Neuronal stem cell (in vitro differentiated cells): ENCODE measurements at places on chromosomes 7 and 10.
A peak's percentile ranks its signal among the peaks of the same experiment; 100 is the strongest.

GRCh38 chr10:102120991-102121738 is 997 bp upstream of the LDB1 start:
- DNase-seq, result peak; percentile 77
- peaks cover 39% of the 10 kb centered on the region for H3K4me1 ChIP-seq
- H3K4me3 ChIP-seq, result peak overlapping the region; percentile 86
- no peaks in the 10 kb centered on the region for H3K27me3 ChIP-seq
- H3K27ac ChIP-seq, result peak overlapping the region; percentile 98
- H3K36me3 ChIP-seq, result no peaks in the 10 kb centered on the region

GRCh38 chr10:30782537-30783461 is 153.2 kb upstream of the LYZL2 start:
- H3K27me3 ChIP-seq, result no peaks in the 10 kb centered on the region
- H3K4me1 ChIP-seq, result peaks cover 13% of the 10 kb centered on the region
- no peak for DNase-seq
- H3K27ac ChIP-seq, result no peak overlapping the region

GRCh38 chr10:36254199-36254598 is 612.1 kb upstream of the FZD8 start:
- no peak overlapping the region for H3K4me3 ChIP-seq
- no peak overlapping the region for H3K27ac ChIP-seq
- DNase-seq, result no peak
- no peaks in the 10 kb centered on the region for H3K36me3 ChIP-seq

DNA sequence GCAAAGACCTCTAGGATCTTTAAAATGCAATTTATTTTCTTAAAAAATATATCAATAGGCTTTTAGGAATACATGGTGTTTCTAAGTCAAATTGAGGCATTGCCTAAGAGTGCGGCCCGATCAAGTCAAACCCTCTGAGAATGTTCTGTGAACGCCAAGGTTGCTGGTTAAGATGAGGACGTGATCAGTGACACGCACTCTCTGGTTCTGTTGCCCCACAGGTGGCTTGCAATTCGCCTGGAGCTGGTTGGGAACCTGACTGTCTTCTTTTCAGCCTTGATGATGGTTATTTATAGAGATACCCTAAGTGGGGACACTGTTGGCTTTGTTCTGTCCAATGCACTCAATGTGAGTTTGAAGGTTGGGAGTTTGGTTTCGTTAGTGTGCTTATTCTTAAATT is 59.3 kb downstream of the ABCC2 start:
- no peak for DNase-seq
- no peaks in the 10 kb centered on the region for H3K36me3 ChIP-seq
- no peak overlapping the region for H3K4me3 ChIP-seq
- peaks cover 3% of the 10 kb centered on the region for H3K4me1 ChIP-seq
- H3K27ac ChIP-seq, result no peak overlapping the region

GRCh38 chr10:60293581-60294175 is 96.0 kb downstream of the ANK3 start:
- no peaks in the 10 kb centered on the region for H3K36me3 ChIP-seq
- H3K27me3 ChIP-seq, result no peaks in the 10 kb centered on the region
- no peak for DNase-seq
- peaks cover 3% of the 10 kb centered on the region for H3K4me1 ChIP-seq

- no peak overlapping the region for H3K4me3 ChIP-seq
- no peak for DNase-seq
- H3K4me1 ChIP-seq, result no peaks in the 10 kb centered on the region
- H3K36me3 ChIP-seq, result no peaks in the 10 kb centered on the region
- no peaks in the 10 kb centered on the region for H3K27me3 ChIP-seq
- no peak overlapping the region for H3K27ac ChIP-seq
Observed at GRCh38 chr10:66684581-66684980, 241.3 kb upstream of the LRRTM3 start.

- H3K4me3 ChIP-seq, result no peak overlapping the region
- DNase-seq, result no peak
- peaks cover 9% of the 10 kb centered on the region for H3K4me1 ChIP-seq
- H3K27ac ChIP-seq, result no peak overlapping the region
- H3K36me3 ChIP-seq, result no peaks in the 10 kb centered on the region
Observed at GRCh38 chr10:69104994-69105790, 17.3 kb downstream of the SRGN start.

- no peak overlapping the region for H3K4me3 ChIP-seq
- no peaks in the 10 kb centered on the region for H3K36me3 ChIP-seq
- H3K27me3 ChIP-seq, result peaks cover 41% of the 10 kb centered on the region
- no peak for DNase-seq
Observed at GRCh38 chr7:128152721-128153120, 88.4 kb upstream of the LEP start.

DNA sequence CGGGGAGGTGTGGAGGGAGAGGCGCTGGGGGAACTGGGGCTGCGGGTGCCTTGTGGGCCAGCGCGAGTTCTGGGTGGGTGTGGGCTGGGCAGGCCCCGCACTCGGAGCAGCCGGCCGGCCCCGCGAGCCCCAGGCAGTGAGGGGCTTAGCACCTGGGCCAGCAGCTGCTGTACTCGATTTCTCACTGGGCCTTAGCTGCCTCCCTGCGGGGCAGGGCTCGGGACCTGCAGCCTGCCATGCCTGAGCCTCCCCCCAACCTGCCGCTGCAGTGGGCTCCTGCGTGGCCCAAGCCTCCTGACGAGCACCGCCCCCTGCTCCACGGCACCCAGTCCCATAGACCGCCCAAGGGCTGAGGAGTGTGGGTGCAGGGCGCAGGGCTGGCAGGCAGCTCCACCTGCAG is 116.3 kb downstream of the CFTR start:
- no peak for DNase-seq
- H3K27ac ChIP-seq, result no peak overlapping the region
- peaks cover 3% of the 10 kb centered on the region for H3K4me1 ChIP-seq
- no peaks in the 10 kb centered on the region for H3K36me3 ChIP-seq
- H3K4me3 ChIP-seq, result no peak overlapping the region

- no peak overlapping the region for H3K27ac ChIP-seq
- no peak overlapping the region for H3K4me3 ChIP-seq
- H3K27me3 ChIP-seq, result peaks cover 10% of the 10 kb centered on the region
- no peaks in the 10 kb centered on the region for H3K36me3 ChIP-seq
- peaks cover under 1% of the 10 kb centered on the region for H3K4me1 ChIP-seq
Observed at GRCh38 chr10:97505152-97505551, 6.4 kb downstream of the UBTD1 start.

- no peak overlapping the region for H3K27ac ChIP-seq
- no peak for DNase-seq
- no peaks in the 10 kb centered on the region for H3K36me3 ChIP-seq
- H3K4me1 ChIP-seq, result peaks cover 5% of the 10 kb centered on the region
- no peaks in the 10 kb centered on the region for H3K27me3 ChIP-seq
Observed at GRCh38 chr10:71766717-71767419, 6.5 kb downstream of the VSIR start.

DNA sequence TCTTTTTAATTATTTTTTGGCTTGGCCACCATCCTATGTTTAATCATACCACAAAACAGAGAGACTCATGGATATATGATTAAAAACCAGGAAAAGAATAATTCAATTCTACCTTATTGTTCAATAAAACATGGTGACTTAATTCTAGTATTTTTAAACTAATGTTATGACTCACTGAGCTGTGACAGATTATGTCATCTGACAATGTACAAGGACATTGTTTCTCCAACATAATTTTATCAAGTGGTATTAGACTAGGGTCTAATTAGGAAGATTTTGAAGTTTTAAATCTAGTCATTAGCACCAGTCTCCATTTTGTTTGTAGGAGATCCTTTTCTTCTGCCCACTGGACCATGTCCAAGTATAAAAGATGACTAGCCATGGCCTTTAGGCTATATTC is 199.3 kb upstream of the MDFIC start:
- no peaks in the 10 kb centered on the region for H3K36me3 ChIP-seq
- DNase-seq, result no peak
- no peak overlapping the region for H3K27ac ChIP-seq

DNA sequence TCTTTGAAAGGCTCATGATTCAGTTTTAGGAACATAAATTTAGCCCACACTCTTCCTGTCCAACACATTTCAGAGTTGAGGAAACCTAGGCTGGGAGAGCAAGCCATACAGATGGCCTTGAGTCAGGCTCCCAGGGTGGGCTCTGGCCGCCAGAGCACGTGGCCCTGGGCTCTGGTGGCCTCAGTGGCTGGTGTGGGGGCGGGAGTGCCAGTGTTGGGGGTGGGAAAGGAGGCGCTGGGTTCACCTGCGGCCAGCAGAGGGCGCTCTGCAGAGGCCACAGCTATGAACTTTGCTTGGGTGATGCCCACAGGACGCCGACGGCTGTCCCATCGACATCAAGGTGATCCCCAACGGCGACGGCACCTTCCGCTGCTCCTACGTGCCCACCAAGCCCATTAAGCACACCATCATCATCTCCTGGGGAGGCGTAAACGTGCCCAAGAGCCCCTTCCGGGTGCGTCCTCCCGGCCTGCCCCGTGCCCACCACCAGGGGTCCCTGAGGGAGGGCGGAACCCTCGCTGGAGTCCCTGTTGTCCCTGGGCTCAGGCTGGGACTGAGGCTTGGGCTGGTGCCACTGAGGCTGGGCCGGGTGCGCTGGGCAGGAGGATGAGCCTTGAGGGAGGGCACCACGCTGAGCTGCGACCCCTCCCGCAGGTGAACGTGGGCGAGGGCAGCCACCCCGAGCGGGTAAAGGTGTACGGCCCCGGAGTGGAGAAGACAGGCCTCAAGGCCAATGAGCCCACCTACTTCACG is 11.9 kb downstream of the FLNC start:
- H3K27me3 ChIP-seq, result no peaks in the 10 kb centered on the region
- H3K4me1 ChIP-seq, result no peaks in the 10 kb centered on the region
- no peak overlapping the region for H3K27ac ChIP-seq
- H3K4me3 ChIP-seq, result peak overlapping the region; percentile 22
- peaks cover 86% of the 10 kb centered on the region for H3K36me3 ChIP-seq
- peak; percentile 36 for DNase-seq

DNA sequence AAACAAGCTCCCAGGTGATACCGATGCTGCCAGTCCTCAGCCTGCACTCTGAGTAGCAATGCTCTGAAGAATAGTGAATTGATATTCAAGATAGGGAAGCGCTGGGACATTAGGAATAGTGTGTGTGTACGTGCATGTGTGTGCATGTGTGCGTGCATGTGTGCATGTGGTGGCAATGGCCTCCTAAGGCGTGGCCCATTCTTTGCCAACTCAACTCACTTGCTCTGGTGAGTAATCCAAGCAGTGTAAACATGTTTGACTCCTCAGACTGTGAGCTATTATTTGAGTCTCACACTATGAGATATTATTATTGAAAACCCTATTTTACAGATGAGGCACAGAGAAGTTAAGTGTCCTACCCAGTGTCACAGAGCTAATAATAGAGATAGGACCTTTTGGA is 186.6 kb downstream of the RAB11FIP2 start:
- H3K4me3 ChIP-seq, result no peak overlapping the region
- H3K27ac ChIP-seq, result no peak overlapping the region
- no peaks in the 10 kb centered on the region for H3K4me1 ChIP-seq
- DNase-seq, result no peak
- no peaks in the 10 kb centered on the region for H3K36me3 ChIP-seq

- no peak overlapping the region for H3K27ac ChIP-seq
- no peak overlapping the region for H3K4me3 ChIP-seq
- H3K4me1 ChIP-seq, result peaks cover 19% of the 10 kb centered on the region
- DNase-seq, result no peak
- H3K36me3 ChIP-seq, result no peaks in the 10 kb centered on the region
Observed at GRCh38 chr10:24962995-24963394, 10.6 kb upstream of the PRTFDC1 start.

DNA sequence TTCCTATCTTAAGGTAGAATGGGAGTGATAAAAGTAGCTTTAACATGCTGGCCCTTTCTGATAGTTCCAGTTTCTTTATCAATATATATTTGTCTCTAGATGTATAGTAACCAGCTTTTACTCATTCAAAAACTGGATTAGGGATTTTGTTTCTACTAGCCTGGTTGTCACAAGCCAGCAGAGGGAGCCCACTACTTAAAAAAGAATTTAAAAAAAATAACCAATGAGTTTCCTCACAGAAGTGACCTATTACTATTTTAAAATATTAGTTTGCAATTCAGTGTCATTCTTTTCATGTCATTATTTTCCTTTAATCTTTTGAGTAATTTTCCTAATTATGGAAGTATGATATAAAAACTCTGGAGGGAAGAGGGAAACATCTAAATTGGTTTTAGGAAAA is 142.1 kb downstream of the PHTF2 start:
- peak; percentile 2 for DNase-seq
- no peak overlapping the region for H3K27ac ChIP-seq
- H3K4me1 ChIP-seq, result no peaks in the 10 kb centered on the region
- no peaks in the 10 kb centered on the region for H3K27me3 ChIP-seq
- H3K4me3 ChIP-seq, result no peak overlapping the region
- H3K36me3 ChIP-seq, result peaks cover 21% of the 10 kb centered on the region

GRCh38 chr10:122054048-122055025 is 65.4 kb downstream of the TACC2 start:
- H3K4me1 ChIP-seq, result peaks cover 4% of the 10 kb centered on the region
- H3K27ac ChIP-seq, result no peak overlapping the region
- H3K36me3 ChIP-seq, result no peaks in the 10 kb centered on the region
- H3K4me3 ChIP-seq, result no peak overlapping the region
- peak; percentile 51 for DNase-seq

GRCh38 chr10:80170641-80171040 is 34.7 kb downstream of the ANXA11 start:
- no peak overlapping the region for H3K27ac ChIP-seq
- H3K4me1 ChIP-seq, result peaks cover 4% of the 10 kb centered on the region
- H3K27me3 ChIP-seq, result no peaks in the 10 kb centered on the region
- DNase-seq, result no peak

DNA sequence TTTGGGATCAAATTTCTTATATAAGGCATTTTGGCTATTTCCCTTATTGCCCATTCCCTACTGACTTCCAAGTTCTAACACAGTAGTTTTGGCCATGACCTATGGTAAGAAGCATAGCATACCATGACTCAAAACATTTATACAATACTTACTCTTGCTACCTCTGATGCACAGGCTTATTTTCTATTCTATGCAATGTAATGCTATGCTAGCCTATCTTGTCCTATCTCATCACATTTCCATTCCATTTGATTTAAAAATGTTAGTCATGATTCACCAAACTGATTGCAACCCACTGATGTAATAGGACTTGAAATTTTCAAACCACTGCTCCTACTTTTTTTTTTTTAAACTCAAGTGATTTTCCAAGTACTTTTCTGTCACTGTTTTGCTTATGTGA is 658.5 kb downstream of the TYW1 start:
- no peak overlapping the region for H3K27ac ChIP-seq
- DNase-seq, result no peak
- no peak overlapping the region for H3K4me3 ChIP-seq
- no peaks in the 10 kb centered on the region for H3K36me3 ChIP-seq
- no peaks in the 10 kb centered on the region for H3K4me1 ChIP-seq

DNA sequence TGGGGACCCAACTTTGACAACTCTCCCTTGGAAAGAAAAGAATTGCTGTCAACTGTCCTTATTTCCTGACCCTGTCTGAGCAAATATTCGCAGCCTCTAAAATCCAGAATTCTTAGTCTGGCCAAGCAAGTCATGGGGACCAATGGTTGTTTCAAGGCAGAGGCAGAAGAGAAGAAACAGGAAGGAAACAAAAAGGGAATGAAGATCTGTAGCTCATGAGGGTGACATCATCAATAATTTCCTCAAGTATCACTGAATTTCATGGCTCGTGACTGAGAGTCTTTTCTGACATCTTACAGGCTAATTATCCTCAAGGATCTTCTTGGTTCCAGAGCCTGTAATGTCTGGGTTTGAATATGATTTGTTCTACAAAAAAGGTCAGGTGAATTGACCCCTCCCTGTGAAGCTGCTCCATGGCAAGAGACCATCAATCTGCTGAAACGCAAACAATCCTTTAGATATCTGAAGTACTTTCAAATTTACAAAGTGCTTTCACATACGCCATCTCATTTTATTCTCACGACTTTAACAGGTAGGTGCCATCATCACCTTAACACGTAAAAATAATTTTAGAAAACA is 5.8 kb downstream of the CDK6 start:
- no peaks in the 10 kb centered on the region for H3K36me3 ChIP-seq
- no peak overlapping the region for H3K27ac ChIP-seq

- peaks cover 1% of the 10 kb centered on the region for H3K4me1 ChIP-seq
- no peak overlapping the region for H3K4me3 ChIP-seq
- no peak overlapping the region for H3K27ac ChIP-seq
- no peaks in the 10 kb centered on the region for H3K27me3 ChIP-seq
Observed at GRCh38 chr10:75703191-75703854, 271.9 kb downstream of the LRMDA start.
